ENCODE measurements at places on chromosomes 3 and 15.

DNA sequence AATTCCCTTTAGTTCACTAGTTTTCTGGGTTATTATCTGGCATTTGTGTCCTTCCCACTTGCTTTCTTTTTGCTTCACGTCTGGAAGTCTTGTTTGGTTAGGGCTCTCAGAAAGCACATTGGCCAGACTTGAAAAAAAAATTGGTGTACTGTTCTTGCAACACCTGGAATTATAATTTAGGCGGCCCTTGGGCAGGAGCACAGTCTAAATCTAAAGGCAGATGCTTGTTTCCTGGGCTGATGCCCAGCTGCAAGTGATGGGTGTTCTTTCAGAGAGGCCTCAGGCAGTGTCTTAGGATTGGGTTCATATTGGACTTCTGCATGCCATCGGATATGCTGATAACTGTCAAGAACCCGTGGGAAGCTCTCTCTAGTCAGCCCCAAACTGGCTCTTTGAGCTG, 521.5 kb downstream of the PDCD6IP start:
- DNase-seq, result no peak

GRCh38 chr15:24054547-24055245, 367.6 kb upstream of the NDN start:
- no peak for DNase-seq

DNA sequence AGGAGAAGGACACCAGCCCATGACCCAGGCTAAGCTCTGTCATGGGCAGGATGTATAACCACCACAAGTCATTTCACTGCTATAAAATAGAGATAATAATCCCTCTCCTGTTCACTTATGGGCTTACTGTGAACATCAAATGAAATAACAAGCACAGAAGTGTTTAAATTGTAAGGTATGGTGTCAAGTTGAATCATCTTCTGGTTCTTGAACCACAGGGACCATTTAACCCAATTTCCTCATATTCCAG, 44.3 kb upstream of the TLE3 start:
- DNase-seq, result no peak

GRCh38 chr3:189982321-189982945, 138.3 kb downstream of the P3H2 start:
- no peak for DNase-seq

- DNase-seq, result no peak
Observed at GRCh38 chr3:50551054-50551659, 16.4 kb downstream of the C3orf18 start.

GRCh38 chr3:13316603-13317002, 103.5 kb downstream of the NUP210 start:
- no peak for DNase-seq

- no peak for DNase-seq
Observed at GRCh38 chr3:93924491-93924890, 49.2 kb downstream of the PROS1 start.
